Left ventricle myocardium superior (tissue), 1 donor: ENCODE measurements at places on chromosomes 6 and 20.

GRCh38 chr6:75273009-75273408 lies 11.6 kb downstream of the TMEM30A start:
- DNase-seq, result no peak

DNA sequence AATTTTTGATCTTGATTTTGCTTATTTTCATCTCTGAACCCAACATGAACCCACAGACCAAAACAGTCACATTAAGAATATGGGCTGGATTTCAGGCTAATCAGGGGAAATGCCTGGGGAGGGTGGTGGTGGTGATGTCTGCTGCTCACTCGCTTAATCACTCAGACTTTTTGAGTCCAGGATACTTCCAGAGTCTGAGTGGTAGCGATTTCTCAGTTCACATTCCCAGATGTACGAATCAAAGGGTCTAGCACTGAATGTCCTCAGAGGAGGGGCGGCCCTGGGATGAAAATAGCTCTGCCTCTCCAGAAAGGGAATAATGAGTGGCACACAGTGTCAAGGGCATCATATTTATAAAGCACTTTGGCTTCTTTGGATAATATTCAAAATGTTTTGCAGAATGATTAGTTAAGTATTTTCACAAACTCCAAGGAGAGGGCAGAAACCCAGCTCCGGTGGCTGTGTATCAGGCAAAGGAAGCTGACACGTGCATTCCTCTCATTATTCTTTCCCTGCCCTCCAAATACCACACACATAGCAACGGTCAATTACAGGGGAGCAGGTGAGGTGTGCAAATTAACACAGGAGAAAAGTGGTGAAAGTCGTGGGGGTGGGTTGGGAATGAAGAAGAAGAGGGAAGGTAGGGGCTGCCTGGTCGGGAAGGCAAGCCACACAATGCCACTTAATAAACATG lies 345.2 kb upstream of the RSPO3 start:
- DNase-seq, result no peak

DNA sequence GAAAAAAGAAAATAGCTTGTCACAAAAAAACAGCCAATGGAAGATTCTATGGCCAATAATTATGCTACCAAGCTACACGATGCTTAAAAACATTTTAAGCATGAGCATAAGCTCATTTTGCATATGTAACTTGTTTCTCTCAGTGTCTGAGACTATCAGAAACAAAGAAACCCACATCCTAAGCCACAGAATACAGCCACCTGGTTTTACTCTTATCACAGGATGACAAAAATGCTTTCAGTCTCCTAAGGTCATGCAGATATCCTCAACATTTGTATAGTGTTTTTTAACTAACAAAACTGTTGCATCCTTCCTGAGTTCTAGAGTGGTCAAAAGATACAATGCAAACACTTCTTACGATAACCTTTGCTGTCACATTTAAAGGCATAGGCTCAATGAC lies 172.1 kb upstream of the RUNX2 start:
- no peak for DNase-seq

DNA sequence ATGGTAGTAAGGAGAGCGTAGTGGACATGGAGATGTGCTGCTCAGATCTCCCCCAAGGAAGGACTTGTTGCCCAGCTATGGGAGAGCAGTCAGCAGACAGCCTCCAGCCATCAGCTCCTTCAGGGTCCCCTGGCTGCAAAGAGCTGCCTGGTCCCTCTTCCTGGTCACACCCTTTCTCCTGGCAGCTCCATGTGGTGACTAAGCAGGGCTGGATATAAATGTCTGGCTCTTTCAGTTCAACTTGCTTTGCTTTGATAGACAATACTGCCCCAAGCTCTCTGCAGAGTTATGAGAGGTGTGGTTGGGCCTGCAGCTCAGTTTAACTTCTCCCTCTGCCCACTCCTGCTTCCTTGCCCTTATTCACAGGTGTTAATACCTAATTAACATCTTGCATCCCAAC lies 64.1 kb upstream of the DDR1 start:
- DNase-seq, result peak; percentile 49

- no peak for DNase-seq
Measured at GRCh38 chr6:90162648-90163387, 133.8 kb downstream of the BACH2 start.

- DNase-seq, result no peak
Measured at GRCh38 chr20:58043236-58044140, 185.0 kb downstream of the ANKRD60 start.

- no peak for DNase-seq
Measured at GRCh38 chr20:11274141-11274594, 600.4 kb upstream of the JAG1 start.

GRCh38 chr6:33633462-33634158 lies 12.5 kb downstream of the ITPR3 start:
- DNase-seq, result peak; percentile 85

DNA sequence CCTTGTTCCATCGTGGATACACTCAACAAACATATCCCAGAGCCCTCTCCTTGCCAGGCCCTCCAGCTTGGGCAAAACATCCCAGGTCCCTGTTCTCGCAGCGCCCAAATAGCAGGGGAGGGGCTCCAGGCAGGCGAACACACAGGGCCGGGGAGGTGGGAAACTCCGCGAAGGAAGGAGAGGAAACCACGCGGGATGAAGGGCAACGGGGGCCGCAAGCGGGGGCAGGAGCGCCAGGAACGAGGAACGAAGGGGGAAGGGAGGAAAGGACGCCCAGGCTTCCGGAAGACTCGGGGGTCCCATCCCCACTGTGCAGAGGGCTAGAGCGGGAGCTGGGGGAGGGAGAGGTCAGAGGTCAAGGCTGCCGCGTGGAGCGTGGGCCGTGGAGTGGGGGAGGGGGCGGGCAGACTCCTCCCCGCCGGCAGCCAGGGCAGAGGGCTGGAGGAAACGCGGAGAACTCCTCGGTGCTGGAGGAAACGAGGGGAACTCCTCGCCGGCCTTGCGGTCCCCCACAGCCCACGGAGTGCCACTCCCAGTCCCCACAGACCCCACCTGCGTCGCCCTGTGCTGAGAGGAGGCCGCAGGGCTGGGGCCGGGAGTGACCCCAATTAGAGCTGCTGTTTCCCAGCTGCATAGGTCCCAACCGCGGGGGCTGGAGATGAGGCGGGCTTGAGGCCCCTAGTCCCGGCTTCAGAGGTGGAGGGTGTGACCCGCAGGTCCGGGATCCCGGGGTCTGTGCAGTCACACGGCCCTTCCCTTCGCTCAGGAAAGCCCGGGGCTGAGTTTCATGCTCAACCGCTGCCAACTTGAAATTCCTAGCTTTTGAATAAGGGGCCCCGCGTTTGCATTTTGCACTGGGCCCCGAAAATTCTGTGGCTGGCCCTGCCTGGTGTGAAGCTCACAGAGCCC lies 1.2 kb upstream of the RBM38 start:
- no peak for DNase-seq

DNA sequence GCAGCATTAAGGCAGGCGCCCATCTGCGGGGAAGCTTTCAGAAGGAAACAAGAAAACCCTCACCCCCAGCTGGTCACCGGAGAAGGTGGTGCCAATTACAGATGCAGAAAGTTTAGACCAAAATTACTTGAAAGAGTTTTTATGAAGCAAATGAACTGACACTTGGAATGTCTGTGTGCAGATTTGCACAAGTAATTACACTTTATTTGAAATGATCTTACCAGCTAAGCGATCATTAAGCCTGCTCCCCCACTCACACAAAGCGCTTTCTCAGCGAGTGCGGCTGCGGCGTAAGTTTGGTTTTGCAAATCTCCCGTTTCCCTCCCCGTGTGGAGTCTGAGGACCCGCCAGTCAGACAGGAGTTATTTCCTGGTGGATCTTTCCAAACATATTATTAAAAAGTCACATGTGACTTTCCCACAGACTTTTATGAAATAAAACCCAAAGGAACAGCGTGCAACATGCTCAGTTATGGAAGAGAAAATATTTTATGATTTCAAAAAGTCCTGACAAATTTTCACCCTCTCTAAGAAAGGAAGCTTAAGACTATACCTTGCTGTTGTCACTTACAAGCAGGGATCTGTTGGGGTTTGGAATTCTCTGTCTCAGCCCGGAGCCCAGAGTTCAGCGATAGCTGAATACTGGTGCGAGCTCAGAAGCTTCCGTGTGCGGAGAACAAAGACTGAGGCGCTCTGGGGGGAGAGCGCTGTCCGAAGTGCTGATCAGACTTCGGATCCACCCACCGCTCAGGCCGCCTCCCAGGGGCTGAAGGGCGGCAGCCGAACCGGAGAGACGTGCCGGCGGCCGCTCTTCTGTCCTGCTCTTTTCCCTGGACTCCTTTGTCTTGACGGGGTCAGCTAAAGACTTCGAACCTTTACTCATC lies 2.7 kb upstream of the MYT1 start:
- peak; percentile 66 for DNase-seq

DNA sequence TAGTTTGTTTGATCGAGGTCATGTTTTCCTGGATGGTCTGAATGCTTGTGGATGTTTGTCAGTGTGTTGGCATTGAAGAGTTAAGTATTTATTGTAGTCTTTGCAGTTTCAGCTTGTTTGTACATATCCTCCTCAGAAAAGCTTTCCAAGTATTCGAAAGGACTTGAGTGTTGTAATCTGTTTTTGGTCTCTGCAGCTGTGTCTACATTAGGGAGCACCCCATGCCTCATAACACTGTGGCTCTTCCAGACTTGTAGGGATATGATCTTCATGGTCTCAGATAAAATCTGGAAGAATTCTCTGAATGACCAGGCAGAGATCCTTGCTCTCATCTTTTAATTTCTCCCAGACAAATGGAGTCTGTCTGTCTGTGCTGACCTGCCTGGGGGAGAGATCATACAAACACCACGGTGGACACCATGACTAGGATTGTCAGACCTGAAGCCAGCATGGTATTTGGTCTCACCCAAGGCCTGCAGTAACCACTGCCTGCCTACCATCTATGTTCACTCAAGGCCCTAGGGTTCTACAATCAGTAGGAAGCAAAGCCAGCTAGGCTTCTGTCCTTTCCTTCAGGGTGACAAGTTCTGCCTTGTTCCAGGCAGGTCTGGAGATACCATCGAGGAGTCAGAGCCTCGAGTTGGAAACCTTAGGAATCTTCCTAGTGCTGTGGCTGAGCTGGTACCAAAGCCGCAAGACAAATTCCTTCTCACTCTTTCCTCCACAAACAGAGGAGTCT lies 114.7 kb upstream of the KHDRBS2 start:
- DNase-seq, result no peak

GRCh38 chr6:144266091-144266649 lies 19.0 kb upstream of the UTRN start:
- peak; percentile 63 for DNase-seq

- DNase-seq, result no peak
Measured at GRCh38 chr6:9699888-9700287, 715.0 kb downstream of the TFAP2A start.

GRCh38 chr6:111591901-111592461 lies 13.7 kb downstream of the TRAF3IP2 start:
- DNase-seq, result no peak

DNA sequence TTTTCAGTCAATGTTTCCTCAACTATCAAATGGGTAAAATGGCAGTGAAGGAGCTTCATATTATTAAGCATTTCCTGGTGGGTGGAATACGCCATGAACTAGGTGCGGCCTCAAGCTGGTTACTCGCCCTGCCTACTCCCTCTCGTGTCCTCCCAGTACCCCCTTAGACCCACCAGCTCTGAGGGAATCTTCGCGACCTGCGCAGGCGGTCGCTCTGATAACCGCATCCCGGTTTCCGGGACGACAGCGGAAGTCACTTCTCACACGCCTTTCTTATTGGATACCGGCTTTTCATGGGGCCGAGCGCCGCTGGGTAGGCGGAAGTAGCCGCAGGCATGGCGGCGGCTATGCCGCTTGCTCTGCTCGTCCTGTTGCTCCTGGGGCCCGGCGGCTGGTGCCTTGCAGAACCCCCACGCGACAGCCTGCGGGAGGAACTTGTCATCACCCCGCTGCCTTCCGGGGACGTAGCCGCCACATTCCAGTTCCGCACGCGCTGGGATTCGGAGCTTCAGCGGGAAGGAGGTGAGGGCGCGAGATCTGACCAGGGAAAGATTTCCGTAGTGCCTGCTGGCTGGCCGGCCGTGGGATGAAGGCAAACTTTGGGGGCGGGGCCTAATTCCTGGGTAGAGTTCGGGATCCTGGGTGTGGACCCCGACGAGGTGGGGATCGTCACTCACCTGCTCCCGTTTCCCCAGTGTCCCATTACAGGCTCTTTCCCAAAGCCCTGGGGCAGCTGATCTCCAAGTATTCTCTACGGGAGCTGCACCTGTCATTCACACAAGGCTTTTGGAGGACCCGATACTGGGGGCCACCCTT lies at the start of gene PIGT:
TSS of gene PIGT (plus strand) at position 320 of the 816 bp plus-strand sequence. CDS start at position 336, 16 bp downstream.
- DNase-seq, result peak; percentile 90

DNA sequence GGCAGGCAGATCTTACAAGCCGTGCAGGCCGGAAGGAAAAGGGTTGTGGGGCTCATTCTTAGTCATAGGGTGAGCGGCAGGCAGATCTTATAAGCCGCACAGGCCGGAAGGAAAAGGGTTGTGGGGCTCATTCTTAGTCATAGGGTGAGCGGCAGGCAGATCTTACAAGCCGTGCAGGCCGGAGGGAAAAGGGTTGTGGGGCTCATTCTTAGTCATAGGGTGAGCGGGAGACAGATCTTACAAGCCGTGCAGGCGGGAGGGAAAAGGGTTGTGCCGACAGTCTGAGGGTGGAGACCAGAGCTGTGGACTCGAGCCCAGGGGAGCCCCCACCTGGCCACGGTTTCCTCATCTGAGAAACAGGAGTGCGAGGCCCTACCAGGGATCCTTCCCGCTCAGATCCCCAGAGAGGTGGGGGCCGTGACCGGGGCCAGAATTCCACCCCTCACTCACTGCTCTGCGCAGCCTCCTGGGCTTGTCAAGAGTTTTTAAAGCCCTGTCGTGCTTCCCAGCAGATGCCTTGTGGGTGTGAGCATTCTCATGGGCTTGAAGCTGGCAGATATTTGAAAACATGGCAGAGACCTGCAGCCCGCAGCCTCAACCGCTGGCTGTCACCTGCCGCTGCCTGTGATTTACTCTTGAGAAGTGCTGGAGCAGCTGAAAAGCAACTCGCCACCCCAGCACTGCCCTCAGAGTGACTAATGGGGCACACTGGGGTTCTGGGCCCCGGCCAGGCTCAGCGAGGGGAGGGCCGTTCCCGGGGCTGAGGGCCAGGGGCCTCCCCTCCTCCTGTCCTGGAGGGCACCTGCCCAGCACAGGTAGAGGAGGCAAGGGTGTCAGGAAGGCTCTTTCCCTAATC lies 31.9 kb downstream of the NTSR1 start:
- DNase-seq, result peak; percentile 30

DNA sequence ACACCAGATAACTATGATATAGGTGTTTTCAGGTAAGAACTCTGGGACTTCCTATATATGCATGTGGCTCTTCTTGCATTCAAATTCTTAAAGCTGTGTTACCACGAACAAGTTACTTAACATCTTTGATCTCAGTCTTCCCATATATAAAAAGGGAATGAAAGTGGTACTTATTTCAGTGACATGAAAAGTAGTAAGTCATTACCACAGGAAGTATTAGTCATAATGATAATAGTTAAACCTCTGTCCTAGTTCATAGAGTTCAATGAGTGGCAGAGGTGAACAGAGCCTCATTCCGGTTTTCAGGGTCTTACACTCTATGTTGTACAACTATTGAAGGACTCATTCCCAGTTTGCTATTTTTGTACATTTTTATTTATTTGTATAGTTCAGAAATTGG lies 237.0 kb downstream of the NKAIN2 start:
- DNase-seq, result no peak

- no peak for DNase-seq
Measured at GRCh38 chr6:138575257-138575656, 76.0 kb upstream of the NHSL1 start.

- no peak for DNase-seq
Measured at GRCh38 chr6:45855642-45856394, 159.8 kb downstream of the CLIC5 start.

- DNase-seq, result peak; percentile 78
Measured at GRCh38 chr6:31769684-31770371, 7.3 kb downstream of the VWA7 start.
